Esophagus squamous epithelium (tissue), 5 donors: ENCODE measurements at places on chromosomes 3 and 15.

DNA sequence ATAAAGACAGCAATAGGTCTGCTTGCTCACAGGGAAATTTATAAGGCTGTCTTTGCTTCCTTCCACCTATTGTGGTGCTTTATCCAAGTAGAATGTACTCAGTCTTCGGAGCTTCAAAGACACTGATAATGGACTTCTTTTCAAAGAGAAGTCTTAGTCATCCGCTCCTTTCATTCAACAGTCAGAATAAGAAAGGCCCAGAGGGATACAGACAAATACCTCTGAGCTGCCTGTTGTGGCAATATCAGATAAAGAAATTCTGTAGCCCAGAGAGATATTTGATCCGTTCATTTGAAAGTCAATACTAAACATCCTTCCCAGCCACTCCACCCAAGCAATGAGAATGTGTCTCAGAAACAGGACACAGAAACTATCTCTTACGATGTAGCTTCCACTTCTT is 110.0 kb downstream of the FHIT start:
- no peak for DNase-seq

DNA sequence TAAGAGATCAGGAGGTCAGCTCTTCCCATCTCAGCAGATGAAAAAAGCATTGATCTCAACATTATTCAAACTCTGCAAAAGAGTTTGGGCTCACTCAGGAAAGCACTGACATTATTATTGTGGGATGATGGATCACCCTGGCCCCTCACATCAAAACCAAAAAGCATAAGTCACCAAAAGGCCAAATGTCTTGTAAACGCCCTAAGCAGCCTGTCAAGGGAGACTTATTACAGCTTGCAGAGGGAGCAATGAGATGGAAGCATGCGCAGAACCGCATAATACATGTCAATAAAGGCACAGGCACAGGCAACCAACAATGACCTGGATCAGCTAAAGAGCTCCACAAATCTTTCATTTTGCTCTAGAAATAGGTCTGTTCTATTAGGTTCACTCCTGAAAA is 4.6 kb downstream of the FSIP1 start:
- no peak for DNase-seq

GRCh38 chr15:27744641-27745040 is 354.5 kb downstream of the OCA2 start:
- DNase-seq: no peak

GRCh38 chr3:129967761-129968160 is 6.8 kb upstream of the TRH start:
- no peak for DNase-seq

- DNase-seq: no peak
Observed at GRCh38 chr3:46395766-46396530, 10.9 kb downstream of the CCR5AS start.

GRCh38 chr15:81337713-81338157 is 13.8 kb upstream of the STARD5 start:
- DNase-seq: no peak

DNA sequence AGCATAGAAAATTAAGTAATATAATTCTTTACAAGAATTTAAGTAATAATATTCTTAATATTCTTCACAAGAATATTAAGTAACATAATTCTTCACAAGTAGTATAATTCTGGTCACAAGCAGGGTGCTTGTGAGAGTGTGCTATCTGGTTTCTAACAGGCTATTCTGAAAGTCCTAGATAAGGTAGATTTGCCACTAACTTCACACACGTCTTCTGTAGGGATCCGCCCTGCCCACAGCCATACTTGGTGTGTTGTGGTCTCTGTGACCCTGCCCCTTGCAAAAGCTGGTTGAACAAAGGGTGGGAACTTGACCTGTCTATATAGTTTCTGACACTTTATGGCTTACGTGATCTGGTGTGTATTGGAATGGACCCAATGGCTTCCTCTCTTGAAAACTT is 253.4 kb upstream of the MDFIC2 start:
- no peak for DNase-seq

DNA sequence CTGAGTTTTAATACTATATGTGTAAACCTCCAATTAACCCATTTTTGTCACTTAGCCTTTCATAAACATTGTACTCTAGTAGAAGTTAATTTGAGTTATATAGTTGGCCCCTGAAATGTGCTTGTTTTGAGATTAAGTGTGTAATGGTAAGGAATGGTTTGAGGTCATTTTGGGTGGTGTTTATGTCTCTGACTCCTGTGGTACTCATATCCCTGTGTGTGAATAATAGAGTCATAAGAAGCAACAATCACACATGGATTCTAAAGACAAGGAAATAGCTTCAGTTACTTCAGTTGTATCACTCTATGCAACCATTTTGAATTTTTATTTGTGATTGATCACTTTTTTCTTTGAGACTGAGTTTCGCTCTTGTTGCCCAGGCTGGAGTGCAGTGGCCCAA is 408.5 kb downstream of the MFSD1 start:
- no peak for DNase-seq

GRCh38 chr3:189353988-189354889 is 182.5 kb downstream of the TPRG1 start:
- no peak for DNase-seq

DNA sequence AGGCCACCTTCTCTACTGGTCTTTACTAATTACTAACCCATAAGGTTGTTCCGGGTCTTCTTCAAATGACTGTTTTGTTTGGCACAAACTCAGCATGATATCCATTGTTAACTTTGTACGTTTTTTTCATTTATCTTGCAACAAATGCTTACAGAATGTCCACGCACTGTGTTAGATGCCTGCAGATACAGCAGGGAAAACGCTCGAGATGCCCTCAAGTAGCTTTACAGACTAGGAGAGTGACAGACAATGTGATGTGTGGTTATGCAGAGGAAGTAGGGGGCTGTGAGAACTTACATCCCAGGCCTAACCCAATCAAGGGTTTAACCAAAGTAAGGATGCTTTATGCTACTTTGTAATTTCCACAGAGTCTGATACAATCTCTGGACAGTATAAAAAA is 949 bp upstream of the RFC4 start:
- DNase-seq: no peak

DNA sequence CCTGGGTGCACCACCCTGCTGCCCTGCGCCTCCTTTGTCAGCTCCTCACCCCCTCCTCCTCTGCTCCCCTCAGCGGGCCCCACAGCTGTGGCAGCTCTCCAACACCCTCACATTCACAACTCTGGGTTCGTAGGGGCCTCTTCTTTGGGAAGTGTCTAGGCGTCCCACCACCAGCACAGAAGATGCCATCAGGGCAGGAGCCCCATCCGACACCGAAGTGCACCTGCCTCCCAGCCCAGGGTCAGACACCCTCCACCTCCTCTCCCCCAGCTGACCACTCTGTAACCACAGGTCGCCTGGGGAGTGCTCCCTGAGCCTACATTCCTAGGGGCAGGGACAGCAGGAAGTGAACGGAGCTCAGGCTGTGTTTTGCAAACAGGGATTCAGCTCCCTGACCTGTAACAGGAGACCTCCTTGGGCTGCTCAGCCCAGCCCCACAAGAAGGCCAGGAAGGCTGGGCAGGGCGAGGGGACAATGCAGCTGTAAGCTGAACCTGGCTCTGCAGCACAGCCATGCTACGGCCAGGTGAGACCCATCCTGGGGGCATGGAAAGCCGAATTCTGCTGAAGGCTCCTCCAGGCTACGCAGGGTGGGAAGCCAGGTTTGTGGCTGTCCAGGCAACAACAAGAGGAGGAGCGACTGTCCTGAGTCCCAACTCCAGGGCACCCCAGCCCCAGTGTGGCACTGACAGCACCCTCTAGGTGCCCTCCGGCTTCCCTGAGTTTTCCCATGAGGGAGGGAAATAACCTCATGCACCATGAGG is 269.0 kb downstream of the GOLGA6L6 start:
- no peak for DNase-seq

GRCh38 chr3:19216669-19217337 is 68.5 kb downstream of the KCNH8 start:
- no peak for DNase-seq

GRCh38 chr3:146655333-146655996 is 50.3 kb upstream of the PLSCR5 start:
- DNase-seq: no peak

DNA sequence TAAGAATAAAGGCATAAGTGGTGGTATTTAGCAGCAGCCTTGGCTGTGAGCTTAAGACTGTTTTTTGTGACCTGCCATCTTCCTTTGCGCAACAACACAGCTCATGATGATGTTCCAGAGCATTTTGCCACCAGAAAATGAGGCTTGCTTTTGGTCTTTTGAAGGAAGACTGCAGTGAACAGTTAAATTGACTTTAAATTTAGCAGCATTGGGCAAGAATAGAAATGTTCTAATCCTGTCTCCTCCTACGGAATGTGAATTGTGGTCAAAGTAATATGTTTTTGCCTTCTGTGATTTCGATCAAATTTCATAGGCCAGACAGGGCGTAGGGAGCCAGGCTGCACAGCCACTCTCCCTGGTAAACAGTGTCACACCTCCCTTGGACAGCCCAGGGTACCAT is 460.7 kb upstream of the RASGRP1 start:
- DNase-seq: no peak

DNA sequence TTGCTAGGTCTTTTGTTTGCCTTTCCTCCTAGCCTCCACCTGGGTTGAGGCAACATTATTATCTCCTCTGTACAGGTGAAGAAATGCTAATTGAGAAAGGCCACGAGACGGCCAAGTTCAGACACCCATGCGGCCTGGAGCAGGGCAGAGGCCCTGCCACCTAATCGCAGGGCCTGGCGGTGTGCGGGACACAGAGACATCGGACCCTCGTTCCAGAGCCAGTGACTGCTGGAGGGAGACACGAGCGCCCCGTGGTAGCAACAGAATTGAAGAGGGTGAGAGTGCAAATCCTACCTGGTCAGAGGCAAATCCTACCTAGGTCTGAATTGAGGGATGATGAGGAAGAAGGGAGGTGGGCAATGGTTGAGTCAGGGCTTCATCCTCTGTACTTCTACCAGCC is 113.8 kb upstream of the MEF2A start:
- no peak for DNase-seq

- no peak for DNase-seq
Observed at GRCh38 chr15:29736012-29736743, 86.1 kb downstream of the TJP1 start.

- DNase-seq: no peak
Observed at GRCh38 chr15:85443046-85443445, 62.6 kb downstream of the AKAP13 start.

DNA sequence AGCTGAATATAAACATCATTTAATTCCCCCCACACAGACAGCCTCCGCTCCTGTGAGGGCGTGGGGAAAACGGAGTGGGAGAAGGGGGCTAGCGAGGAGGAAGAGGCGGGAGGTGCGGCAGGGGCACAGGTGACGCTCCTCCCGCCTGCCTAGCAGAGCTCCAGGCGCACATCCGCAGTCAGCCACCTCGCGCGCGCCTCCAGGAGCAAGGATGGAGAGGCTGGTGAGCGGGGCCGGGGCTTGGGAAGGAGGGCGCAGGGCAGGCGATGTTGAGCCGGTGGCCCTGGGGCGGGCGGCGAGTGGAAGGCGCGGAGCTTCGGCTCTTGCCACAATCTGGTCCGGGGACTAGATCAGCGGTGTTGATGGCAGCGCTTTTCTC is at the start of gene CD200:
CD200 (plus strand) TSS at position 155 of the 379 bp plus-strand sequence; CDS start at position 212, 57 bp downstream.
- DNase-seq: no peak

GRCh38 chr3:16427103-16427965 is 86.2 kb downstream of the RFTN1 start:
- DNase-seq: no peak
